ENCODE measurements at places on chromosomes 3 and 15. TPM values are rescaled to one million over a fixed set of nuclear protein-coding genes. Genes with fewer than 3 reads are reported as not detected.
A peak's percentile ranks its signal among the peaks of the same experiment; 100 is the strongest.

GRCh38 chr3:47001731-47002170, 22.3 kb downstream of the NBEAL2 start:
- peaks cover 77% of the 10 kb centered on the region for H3K36me3 ChIP-seq
- H3K27me3 ChIP-seq = no peaks in the 10 kb centered on the region
- H3K27ac ChIP-seq = no peak overlapping the region
- no peak overlapping the region for H3K4me3 ChIP-seq
- H3K4me1 ChIP-seq = peaks cover 8% of the 10 kb centered on the region
- no peak for DNase-seq

DNA sequence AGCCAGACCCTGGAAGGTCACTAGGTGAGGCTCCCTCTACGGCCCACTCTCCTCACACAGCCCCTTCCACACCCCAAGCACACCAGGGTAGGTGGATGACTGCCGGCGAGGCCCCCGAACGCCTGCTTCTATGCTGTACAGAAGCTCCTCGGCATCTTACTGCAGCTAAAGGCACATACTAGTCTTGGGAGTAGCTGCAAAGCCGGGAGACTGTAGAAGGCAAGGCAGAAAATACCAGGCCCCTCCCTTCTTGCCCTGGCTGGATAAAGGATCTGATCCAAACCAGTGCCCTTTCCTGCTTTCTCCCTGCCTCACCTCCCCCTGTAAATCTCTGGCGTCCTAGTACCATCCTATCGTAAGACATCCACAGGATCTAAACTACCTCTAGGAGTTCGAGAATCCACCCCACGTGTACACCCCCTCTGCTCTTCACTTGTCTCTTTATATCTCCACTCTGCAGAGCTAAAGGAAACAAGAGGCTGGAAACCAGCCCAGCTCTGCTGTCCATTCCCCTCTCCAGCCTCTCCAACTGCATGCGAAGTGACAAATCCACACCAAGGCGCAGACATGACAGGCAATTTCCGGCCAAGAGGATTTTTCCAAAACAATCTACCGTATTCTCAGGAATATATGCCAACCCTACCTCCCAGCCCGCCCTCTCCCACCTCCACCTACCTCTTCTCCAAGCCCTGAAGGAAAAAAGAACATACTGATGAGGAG, 11.8 kb downstream of the TNK2 start:
- peaks cover 45% of the 10 kb centered on the region for H3K4me1 ChIP-seq
- peak overlapping the region; percentile 98 for H3K4me3 ChIP-seq
- peak overlapping the region; percentile 75 for H3K27ac ChIP-seq
- H3K36me3 ChIP-seq = peaks cover 14% of the 10 kb centered on the region
- DNase-seq = no peak
- no peaks in the 10 kb centered on the region for H3K27me3 ChIP-seq

DNA sequence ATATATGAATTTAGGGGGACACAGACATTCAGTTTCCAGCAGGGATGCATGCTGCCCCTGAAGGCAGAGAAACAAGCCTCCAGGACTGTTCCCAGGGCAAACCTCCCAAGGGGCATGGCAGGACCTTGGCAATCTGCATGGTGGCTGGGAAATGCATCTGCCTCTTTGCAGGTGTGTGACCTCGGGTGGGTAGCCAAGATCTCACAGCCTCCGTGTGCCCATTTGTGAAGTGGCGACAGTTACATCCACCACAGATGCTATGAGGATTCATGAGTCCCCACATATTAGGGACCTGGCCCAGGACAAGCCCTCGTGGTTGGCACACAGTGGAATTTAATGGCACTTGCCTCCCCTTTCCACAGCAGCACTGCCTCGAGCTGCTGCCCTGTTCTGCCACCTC, 29.9 kb downstream of the SLC28A1 start:
- H3K27me3 ChIP-seq = no peaks in the 10 kb centered on the region
- no peak overlapping the region for H3K27ac ChIP-seq
- H3K4me1 ChIP-seq = no peaks in the 10 kb centered on the region
- DNase-seq = no peak

GRCh38 chr3:156668073-156668763, 6.2 kb upstream of the TIPARP start:
- peaks cover 5% of the 10 kb centered on the region for H3K4me1 ChIP-seq
- no peak for DNase-seq
- H3K36me3 ChIP-seq = no peaks in the 10 kb centered on the region
- no peaks in the 10 kb centered on the region for H3K27me3 ChIP-seq
- no peak overlapping the region for H3K27ac ChIP-seq
- no peak overlapping the region for H3K4me3 ChIP-seq

DNA sequence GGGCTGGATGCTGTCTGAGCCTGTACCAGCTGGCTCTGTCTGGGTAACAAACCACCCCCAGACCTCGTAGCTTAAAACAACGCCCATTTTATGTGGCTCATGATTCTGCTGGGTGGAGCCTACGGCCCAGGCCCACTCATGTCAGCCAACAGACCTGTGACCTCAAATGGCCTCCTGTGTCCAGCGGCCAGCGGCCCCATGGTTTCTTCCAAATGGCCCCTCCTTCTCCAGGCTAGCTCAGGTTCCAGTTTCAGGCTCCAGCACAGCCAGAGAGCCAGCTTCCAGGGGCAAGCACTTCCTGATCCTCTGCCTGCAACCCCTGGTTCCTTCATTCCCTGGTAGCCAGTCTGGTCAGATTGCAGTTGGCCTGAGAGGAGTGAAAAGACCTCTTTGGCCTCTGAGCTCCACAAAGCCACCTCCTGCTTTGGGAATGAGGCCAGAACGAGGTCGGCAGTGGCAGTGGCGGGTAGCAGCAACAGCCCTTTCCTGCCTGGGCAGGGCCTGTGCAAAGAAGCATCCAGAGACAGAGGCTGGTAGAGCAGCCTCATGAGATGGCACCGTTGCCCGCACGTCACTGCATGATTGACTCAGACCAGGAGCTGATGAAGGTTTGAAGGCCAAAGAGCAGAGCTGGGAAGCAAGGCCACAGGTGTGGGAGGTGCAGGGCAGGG, 21.0 kb upstream of the PLXNA1 start:
- no peak overlapping the region for H3K4me3 ChIP-seq
- H3K27ac ChIP-seq = no peak overlapping the region
- no peaks in the 10 kb centered on the region for H3K36me3 ChIP-seq
- no peaks in the 10 kb centered on the region for H3K4me1 ChIP-seq
- H3K27me3 ChIP-seq = no peaks in the 10 kb centered on the region
- no peak for DNase-seq

DNA sequence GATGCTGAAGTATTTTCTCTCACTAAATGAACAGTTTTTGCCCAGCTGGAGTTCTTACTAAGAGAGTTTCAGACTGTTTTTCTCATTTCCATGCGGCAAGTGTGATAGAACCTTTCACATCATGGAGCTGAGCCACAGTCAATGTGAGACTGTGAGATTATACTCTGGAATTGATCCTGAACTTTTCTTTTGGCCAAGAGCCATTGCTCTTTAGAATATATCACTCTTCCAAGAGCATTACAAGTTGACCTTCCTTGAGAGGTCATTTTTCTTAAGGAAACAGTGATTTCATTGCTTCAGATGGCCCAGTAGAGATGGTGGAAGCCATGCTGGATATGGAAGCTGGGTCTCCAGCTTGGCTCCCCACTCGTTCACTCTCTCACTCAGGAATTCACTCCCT, 212.9 kb upstream of the UMPS start:
- H3K36me3 ChIP-seq = no peaks in the 10 kb centered on the region
- H3K4me1 ChIP-seq = no peaks in the 10 kb centered on the region
- no peak for DNase-seq
- H3K27me3 ChIP-seq = no peaks in the 10 kb centered on the region
- H3K27ac ChIP-seq = no peak overlapping the region

- no peak for DNase-seq
- H3K27ac ChIP-seq = no peak overlapping the region
- no peaks in the 10 kb centered on the region for H3K36me3 ChIP-seq
- H3K27me3 ChIP-seq = no peaks in the 10 kb centered on the region
- no peaks in the 10 kb centered on the region for H3K4me1 ChIP-seq
These were observed 26.2 kb downstream of the ALDH1A2 start for GRCh38 chr15:58039079-58040035.

DNA sequence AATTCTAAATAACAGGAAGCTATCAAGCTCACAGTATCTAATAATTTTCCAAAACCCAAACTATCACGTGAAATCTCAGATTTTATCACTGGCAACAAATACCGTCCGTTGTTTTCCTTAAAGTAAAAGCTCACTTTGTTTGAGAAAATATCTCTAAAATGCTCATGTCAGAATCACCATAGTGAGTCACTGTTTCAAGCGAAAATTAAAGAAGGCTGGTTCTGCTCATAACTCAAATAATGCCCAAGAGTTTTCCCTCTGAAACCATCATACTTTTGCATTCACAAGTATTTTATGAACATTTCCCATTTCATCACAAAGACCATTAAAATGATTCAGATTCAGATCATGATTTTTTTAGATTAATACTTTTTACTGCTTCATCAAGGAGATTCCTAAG, 50.6 kb downstream of the TBL1XR1 start:
- peaks cover 40% of the 10 kb centered on the region for H3K4me1 ChIP-seq
- H3K4me3 ChIP-seq = peak overlapping the region; percentile 21
- H3K27me3 ChIP-seq = no peaks in the 10 kb centered on the region
- DNase-seq = no peak

- H3K27ac ChIP-seq = no peak overlapping the region
- H3K27me3 ChIP-seq = no peaks in the 10 kb centered on the region
- H3K4me3 ChIP-seq = no peak overlapping the region
- DNase-seq = no peak
These were observed 72.9 kb downstream of the ANXA2 start for GRCh38 chr15:60324706-60325438.

DNA sequence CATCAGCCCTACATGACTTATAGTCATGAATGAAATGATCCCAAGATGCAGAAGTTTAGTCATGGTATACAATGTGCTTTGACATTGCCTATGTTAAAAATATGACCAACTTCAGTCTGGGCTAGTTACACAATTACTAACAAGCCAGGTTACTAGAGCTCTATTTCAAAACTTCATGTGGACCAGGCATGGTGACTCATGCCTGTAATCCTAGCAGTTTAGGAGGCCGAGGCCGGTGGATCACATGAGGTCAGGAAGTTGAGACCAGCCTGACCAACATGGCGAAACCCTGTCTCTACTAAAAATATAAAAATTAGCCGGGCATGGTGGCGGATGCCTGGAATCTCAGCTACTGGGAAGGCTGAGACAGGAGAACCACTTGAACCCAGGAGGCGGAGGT, 613.0 kb downstream of the CADM2 start:
- H3K27ac ChIP-seq = no peak overlapping the region
- H3K27me3 ChIP-seq = no peaks in the 10 kb centered on the region
- no peaks in the 10 kb centered on the region for H3K36me3 ChIP-seq
- no peaks in the 10 kb centered on the region for H3K4me1 ChIP-seq
- DNase-seq = no peak

DNA sequence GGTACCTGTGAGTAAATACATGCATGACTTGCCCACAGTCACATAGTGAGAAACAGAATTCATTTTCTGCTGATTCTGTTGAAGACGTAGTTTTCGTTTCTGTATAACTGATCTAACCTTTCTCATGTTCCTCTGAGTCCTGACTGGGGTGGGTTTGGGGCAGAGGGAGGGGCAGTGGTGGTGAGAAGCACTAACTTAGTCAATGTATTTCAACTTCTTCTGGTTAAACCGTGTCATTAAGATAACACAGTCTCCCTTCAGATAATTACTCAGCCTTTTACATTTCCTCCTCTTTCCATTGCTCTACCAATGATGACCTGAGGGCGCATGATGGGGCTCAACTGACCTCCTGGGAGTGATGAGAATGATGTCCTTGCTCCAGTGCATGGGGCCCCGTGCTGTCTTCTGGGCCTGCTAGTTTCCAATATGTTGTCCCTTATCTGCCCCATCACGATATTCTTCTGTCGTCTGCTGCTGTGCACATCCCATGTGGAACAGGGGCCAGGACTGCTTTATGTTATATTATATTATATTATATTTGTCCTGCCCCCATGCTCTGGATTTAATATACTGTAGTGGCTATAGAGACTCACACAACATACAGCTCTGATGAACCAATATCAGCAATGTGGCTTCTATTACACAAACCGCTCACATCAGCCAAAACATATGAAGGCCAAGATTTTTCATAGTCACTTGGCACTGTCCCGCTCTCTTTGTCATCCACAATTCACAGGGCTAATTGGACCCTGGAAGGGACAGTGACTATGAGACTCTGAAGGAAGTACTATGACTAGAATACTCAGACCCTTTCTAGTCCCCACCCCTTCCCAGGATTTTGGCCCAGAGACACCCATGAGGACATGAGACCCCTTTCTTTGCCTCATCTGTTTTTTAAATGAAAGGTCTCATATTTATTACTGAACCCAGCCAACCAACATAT, 407.1 kb upstream of the MCTP2 start:
- no peak overlapping the region for H3K27ac ChIP-seq
- H3K27me3 ChIP-seq = no peaks in the 10 kb centered on the region
- DNase-seq = no peak
- no peak overlapping the region for H3K4me3 ChIP-seq

GRCh38 chr15:49863431-49864224, 242.8 kb downstream of the DTWD1 start:
- H3K27me3 ChIP-seq = no peaks in the 10 kb centered on the region
- no peak overlapping the region for H3K4me3 ChIP-seq
- H3K27ac ChIP-seq = no peak overlapping the region

GRCh38 chr3:73520931-73521461, 103.7 kb downstream of the PDZRN3 start:
- H3K27me3 ChIP-seq = no peaks in the 10 kb centered on the region
- no peak for DNase-seq
- no peak overlapping the region for H3K27ac ChIP-seq

DNA sequence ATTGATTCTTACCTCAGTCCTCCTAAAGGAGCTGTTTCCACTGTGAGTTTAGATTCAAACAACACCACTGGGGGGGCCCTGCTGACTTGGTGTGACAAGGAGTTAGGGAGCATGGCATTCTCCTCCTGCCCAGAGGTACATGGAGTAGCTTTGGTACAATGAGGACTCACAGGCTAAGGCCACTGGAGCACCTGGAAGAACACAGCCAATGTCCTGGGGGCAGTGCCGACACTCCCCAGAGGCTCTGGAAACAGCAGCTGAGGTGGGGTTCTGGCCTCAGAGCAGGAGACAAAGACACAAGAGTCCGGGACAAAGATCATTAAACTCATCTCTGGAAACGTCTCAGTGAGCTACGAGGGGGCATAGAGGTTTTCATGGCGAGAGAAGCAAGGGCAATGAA, 69.7 kb upstream of the POMGNT2 start:
- no peak for DNase-seq
- peaks cover 20% of the 10 kb centered on the region for H3K4me1 ChIP-seq
- no peaks in the 10 kb centered on the region for H3K36me3 ChIP-seq
- H3K27me3 ChIP-seq = no peaks in the 10 kb centered on the region
- H3K27ac ChIP-seq = no peak overlapping the region

GRCh38 chr15:58443308-58443707, 11.5 kb downstream of the LIPC start:
- no peak overlapping the region for H3K27ac ChIP-seq
- H3K27me3 ChIP-seq = no peaks in the 10 kb centered on the region
- H3K36me3 ChIP-seq = no peaks in the 10 kb centered on the region
- no peak for DNase-seq

The SLC28A2 gene
- total RNA-seq = not detected

The GCHFR gene
- 18.1 TPM for total RNA-seq

The LYZL4 gene
- total RNA-seq = not detected

The COL7A1 gene
- total RNA-seq = 3.4 TPM

The GOLGA8O gene
- 5.4 TPM for total RNA-seq

The LIPC gene
- 0.83 TPM for total RNA-seq

The KPNA4 gene
- 54.0 TPM for total RNA-seq
